ENCODE measurements at places on chromosomes 16 and 17. TPM values are rescaled to one million over a fixed set of nuclear protein-coding genes. Genes with fewer than 3 reads are reported as not detected.

DNA sequence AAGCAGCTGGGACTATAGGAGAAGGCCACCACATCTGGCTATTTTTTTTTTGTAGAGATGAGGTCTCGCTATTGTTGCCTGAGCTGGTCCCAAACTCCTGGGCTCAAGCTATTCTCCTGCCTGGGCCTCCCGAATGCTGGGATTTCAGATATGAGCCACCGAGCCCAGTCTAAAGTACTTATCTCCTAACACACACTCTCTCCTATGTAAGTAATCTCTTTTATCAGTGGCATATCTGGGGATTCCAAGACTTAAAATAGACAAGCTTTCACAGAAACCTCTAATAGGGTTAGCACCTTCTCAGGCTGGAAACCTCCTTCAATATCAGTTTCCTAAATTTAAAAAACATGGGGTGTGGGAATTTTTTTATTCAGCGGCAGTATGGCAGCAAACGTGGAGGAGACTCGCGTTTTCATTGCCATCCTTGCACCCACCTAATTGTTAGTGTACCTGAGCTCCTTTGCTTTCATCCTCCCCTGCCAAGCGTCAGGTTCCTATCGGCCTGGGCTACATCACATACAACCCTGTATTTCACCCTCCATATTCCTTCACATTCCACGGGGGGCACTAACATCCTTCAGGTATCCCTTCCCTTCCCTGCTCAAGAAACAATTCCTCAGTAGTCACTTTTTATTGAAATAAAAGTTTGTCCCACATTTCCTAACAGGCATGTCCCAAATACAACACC, 1.1 kb downstream of the EZH1 start:
- DNase-seq, result no peak

ENPP7 gene
- 2.6 TPM for polyA plus RNA-seq

- no peak for DNase-seq
Observed at GRCh38 chr16:5971106-5971505, 873.5 kb upstream of the EEF2KMT start.

DNA sequence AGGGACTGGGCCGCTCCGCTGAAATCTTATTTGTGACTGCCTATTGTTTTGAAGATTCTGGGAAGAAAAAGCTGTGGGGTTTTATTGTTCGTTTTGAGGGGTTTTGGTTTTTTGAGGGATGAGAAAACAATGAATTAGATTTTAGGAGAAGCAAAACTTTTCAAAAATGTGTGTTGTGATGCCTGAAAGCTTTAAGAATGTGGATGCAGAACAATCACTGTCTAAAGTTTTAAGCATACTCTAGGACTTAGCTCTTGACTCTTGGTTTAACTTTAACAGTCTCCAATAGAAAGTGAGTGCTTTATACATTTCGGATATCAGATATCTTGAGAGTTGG, 899 bp downstream of the CFAP52 start:
- DNase-seq, result no peak

DNA sequence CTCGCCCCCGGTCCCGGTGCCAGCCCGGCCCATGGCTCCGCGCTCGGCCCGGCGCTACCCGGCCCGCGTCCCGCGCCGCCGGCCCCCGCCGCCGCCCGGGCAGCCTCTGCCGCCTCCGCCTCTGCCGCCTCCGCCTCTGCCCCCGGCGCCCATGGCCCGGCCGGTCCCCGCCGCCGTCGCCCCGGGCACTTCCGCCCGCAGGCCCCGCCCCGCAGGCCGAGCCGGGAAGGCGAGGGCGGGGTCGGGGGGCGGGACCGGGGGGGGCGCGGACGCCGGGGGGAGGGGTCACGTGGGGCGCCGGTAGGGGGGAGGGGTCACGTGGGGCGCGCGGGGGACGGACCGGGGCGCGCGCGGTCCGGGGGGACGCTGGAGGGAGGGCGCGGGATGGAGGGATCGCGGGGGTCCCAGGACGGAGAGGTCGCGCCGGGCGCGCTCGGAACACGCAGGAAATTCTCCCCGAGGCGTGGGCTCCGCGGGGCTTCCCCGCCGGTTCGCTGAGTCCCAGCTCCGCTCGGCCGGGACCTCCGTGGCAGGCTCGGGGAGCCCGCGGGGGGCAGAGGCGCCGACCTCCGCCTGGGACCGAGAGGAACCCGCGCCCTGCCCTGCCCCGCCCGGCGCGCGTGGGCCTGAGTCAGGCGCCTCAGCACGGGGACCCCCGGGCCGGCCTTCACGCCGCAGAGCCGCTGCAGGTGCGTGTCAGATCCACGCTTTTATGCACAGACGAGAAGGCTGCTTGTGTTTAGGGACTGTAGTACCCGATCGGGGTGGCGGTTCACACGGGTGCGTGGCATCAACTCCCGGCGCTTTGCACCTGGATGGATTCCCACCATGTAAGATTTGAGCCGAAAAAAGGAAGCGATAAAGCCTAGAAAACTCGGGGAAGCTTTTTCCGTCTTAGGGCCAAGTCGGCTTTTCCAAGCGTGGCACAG, at the start of gene PGAP6:
Gene PGAP6, minus strand, starts transcription at position 190 of the 929 bp plus-strand sequence. Its CDS starts 157 bp downstream, at position 33.
- no peak for DNase-seq

XYLT1 gene
- 7.1 TPM for polyA plus RNA-seq

CD300E gene
- 0.22 TPM for polyA plus RNA-seq

DNA sequence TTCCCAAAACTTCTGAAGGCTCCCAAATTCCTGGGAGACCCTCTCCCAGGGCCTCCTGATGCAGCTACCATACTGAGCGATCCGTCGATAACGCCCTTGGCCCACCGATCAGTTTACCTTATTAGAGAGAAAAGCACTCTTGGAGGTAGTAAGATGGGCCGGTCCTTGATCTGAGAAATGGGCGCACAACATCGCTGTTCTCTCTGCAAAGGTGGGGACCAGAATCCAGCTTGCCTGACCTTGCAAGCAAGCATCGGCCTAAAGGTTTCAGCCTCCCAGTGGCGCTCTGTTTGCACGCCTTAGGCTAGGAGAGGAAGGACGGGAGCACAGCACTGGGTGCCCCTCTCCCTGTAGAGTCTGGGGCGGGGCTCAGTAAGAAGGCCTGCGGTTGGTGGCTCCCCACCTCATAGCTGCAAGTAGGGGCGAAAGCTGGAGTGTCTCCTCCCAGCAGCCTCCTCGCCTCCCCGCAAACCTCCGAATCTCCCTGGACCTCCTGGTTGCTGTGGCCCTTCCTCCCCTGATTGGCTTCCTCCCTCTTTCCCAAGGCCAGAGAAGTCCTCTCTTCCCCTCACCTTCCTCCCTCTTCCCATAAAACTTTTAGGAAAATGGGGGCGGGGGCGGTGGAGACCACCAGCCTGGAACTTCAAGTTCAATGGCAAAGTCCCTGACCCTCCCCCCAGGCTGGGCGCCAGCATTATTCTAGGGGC, at the start of gene PRAC1:
Gene PRAC1, minus strand, starts transcription at position 318 of the 707 bp plus-strand sequence. Its CDS starts 126 bp downstream, at position 192.
- no peak for DNase-seq

DNA sequence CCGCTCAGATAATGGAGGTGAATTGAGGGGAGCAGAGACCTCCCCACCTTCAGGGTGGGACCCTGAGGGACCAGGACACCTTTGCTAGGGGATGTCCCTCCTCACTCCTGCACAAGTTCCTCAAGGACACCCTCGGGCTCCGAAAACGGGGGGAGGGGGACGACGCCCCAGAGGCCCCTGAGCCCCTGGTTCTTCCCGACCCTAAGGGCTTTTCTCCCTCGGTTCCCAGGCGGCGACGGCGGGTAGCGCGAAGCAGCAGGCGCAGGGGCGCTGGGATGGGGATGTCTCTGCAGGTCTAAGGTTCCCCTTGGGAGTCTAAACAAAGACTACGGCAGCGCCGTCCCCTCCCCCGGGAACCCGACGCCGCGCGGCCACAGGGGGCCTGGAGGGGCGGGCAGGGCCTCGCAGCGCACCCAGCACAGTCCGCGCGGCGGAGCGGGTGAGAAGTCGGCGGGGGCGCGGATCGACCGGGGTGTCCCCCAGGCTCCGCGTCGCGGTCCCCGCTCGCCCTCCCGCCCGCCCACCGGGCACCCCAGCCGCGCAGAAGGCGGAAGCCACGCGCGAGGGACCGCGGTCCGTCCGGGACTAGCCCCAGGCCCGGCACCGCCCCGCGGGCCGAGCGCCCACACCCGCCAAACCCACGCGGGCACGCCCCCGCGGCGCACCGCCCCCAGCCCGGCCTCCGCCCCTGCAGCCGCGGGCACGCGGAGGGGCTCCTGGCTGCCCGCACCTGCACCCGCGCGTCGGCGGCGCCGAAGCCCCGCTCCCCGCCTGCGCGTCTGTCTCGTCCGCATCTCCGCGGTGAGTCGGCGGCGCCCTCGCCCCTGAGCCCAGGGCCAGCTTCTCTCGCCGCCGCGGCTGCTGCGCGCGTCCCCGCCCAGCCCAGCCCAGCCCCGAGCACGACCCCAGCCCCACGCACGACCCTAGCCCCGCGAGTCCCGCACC, 36.7 kb upstream of the NDRG4 start:
- DNase-seq, result no peak

NPIPA7 gene
- 2.9 TPM for polyA plus RNA-seq

DNA sequence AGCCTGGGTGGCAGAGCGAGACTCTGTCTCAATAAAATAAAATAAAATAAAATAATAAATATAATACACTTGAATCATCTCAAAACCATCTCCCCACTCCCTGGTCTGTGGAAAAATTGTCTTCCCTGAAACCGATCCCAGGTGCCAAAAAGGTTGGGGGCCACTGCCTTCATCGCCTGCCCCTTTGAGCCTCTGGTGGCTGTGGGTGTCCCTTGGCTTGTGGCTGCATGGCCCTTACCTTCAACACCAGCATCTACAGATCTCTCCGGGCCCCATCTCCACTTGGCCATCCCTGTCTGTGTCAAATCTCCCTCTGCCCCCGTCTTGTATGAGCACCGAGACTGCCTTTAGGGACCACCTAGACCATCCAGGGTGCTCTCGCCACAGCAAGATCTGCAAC, 177.3 kb downstream of the SEC14L1 start:
- no peak for DNase-seq

GRCh38 chr17:13931800-13932460, 137.4 kb upstream of the COX10 start:
- no peak for DNase-seq

- DNase-seq, result no peak
Observed at GRCh38 chr17:60817192-60817591, 139.5 kb downstream of the BCAS3 start.

KRTAP4-3 gene
- polyA plus RNA-seq, result not detected

GRCh38 chr16:85882181-85882810, 16.7 kb upstream of the IRF8 start:
- DNase-seq, result no peak

LGALS9B gene
- polyA plus RNA-seq, result not detected

DNA sequence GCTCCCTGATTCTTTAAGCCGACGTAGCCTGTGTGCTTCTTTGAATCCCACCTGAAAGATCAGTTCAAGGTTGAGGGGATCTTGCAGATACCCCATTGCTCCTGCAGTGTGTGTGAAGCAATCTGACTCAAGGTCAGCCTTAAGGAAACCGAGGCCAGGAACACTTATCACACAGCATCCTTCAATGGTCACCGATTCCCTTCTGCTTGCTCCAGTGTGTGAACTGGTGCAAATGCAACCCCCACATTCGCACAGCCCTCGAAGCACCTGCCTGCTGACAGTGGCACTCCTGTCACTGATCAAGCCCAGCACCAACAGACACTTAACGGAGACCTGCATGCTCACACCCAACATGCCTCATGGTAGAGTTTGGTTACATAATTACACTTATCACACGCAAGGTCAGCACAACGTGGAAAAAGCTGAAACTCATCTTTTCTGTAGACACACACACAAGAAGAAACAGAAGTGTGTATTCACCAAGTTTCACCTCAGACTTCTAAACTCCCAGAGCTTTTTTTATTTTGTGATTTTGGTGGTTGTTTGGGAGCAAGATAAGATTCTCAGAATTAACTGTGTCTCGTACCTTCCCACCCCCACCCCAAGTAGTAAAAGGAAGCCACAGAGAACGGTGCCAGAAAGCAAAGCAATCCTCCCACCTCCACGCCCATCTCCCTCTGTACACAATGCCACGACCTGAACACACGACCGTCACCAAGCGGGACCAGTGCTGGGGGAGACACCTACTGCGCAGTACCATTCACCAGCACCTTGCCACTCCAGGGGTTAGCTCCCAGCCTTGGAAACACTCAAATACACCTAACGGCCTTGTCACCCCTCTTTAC, 37.2 kb downstream of the LITAFD start:
- no peak for DNase-seq

RAP1GAP2 gene
- polyA plus RNA-seq, result 20.7 TPM

ATP2C2 gene
- polyA plus RNA-seq, result 0.62 TPM

CCL23 gene
- polyA plus RNA-seq, result not detected

DNA sequence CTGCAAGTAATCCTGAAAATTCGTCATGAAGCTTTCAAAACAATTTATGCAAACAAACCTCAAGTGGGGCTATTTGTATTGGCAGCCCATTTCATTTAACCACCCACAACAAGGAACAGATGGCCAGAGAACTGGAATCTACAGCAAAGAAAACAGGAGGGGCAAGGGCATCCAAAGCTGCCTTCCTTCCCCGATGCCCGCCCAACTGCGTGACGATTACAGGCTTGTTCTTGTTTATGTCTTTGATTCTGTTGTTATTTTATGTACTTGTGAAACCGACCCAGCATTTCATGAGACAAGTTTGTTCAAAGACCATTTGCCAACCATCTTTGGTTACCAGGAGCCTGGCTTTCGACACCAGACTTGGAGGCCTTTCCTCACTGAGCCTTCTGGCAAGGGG, 59.1 kb upstream of the IRX6 start:
- no peak for DNase-seq

GRCh38 chr16:55439101-55439690, 39.8 kb upstream of the MMP2 start:
- DNase-seq, result no peak

KRTAP2-2 gene
- polyA plus RNA-seq, result not detected

GRCh38 chr16:87046235-87046634, 271.0 kb downstream of the C16orf95 start:
- DNase-seq, result no peak

DNA sequence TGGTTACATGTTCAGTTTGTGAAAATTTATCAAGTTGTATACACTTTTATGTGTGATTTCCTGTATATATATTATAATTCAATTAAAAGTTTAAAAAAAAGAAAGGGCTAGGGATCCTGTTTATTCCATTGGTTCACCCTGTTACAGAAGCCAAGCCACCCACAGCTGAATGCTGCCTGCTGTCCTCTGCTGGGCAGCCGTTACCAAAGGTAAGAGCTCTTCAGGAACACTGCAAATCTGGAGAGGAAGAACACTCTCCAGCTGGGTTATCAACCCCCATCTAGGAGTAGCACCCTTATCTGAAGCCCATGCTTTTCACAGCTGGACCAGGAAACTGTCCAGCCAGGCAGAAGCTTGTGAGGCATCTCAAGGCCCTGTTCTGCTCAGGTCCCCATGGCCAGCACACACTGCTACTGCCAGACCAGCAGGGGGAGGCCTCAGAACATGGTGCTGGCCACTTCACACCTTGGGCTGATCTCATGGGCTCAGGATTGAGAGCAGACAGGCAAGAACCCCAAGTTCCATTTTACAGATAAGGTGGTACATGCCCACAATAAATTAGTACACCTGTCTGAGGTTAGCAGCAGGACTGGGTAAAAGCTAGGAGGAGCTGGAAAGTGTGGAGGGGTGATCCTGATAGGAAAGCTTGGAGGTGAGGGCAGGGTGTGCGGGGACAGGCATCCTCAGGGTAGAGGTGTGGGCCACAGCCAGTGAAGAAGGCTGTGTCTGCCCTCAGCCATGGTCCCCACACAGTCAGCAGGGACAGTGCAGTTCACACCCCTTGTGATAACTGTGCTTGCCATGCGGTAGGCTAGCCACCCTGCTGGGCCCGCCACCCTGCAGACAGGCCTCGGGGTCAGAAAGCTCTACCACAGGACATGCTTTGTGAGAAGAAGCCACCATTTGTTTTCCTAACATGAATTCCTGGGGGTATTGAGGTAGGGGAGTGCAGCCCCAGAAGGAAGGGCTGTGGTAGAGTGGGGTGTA, 54.3 kb upstream of the SREBF1 start:
- no peak for DNase-seq

Measured in left renal cortex interstitium (tissue), 4 donors.